ENCODE measurements at places on chromosomes 13 and 19.
A peak's percentile ranks its signal among the peaks of the same experiment; 100 is the strongest.

GRCh38 chr13:68927387-68928026 is 1180.1 kb upstream of the ATXN8OS start:
- DNase-seq: no peak

GRCh38 chr13:100131863-100132574 is 43.1 kb downstream of the PCCA start:
- no peak for DNase-seq

DNA sequence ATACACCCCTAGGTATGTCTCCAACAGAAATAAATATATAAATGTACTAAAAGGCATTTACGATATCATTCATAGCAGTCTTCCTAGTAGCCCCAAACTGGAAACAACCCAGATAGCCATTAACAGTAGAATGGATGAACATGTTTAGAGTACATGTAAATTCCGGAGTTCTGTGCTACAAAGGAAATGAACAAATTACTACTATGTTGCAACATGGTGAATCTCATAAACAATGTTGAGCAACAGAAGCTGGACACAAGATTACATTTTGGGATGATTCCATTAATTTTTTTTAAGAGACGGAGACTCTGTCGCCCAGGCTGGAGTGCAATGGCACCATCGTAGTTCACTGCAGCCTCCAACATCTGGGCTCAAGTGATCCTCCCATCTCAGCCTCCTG is 5.9 kb upstream of the SLC7A10 start:
- no peak for DNase-seq

DNA sequence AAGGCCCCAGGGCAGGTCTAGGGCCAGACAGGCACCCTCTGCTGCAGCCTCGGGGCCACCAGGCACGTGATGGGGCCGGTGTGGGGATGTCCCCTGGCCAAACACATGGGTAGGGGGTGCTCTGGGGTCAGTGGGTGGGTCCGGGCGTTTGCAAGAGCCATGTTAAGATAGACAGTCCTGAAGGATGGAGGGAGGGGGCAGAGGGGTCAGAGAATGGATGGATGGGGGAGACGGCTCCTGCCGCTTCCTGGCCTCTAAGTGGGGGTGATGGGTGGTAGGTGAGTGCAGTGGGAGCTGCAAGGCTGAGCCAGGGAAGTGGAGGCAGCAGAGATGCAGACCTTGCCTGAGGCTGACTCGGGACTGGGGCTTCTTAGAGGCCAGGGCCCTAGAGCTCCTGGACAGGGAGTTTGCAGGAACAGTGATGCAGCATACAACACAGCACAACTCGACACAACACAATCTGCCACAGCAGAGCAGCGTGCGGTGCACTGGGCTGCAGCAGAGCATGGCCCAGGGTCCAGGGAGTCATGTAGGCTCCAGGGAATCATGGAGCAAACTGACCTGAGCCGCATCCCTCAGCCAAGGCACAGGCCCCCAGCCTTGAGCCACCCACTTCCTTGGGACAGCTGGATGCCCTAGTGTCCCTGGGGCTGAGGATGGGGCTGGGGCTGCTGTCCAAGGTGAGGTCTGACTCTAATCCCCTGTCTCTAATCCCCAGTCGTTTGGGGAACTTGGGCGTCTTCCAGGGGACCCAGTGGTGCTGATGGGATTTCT is 97.5 kb downstream of the SCGB2B2 start:
- no peak for DNase-seq

GRCh38 chr19:45575216-45575615 is 9.4 kb downstream of the OPA3 start:
- DNase-seq: no peak

DNA sequence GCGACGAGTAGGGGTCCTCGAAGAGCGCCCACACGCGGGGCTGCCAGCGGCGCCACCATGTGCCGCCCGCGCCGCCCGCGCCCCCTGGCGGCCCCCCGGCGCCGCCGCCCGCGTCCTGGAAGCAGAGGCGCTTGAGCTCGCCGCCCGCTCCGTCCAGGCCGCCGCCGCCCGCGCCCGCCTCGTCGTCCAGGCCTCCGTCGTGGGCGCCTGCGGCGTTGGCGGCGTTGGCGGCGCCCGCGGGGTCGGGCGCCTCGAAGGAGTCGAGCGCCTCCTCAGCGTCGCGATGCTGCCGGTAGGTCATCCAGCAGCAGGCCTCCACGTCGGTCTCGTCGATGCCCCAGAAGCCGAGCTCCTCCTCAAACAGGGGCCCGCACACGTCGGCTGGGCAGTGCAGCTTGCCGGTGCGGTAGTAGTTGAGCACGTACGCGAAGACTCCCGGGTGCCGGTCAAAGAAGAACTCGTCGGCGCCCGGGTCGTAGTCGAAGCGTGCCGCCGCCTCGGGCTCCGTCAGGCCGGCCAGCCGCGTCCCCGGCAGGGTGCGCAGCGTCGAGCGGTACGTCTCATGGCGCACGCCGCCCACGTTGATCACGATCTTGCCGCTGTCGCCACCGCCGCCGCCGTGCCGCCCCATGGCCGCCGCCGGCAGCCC is 829 bp downstream of the KCNC3 start:
- DNase-seq: peak; percentile 42

GRCh38 chr19:48558018-48558684 is 6.2 kb downstream of the SULT2B1 start:
- DNase-seq: no peak

DNA sequence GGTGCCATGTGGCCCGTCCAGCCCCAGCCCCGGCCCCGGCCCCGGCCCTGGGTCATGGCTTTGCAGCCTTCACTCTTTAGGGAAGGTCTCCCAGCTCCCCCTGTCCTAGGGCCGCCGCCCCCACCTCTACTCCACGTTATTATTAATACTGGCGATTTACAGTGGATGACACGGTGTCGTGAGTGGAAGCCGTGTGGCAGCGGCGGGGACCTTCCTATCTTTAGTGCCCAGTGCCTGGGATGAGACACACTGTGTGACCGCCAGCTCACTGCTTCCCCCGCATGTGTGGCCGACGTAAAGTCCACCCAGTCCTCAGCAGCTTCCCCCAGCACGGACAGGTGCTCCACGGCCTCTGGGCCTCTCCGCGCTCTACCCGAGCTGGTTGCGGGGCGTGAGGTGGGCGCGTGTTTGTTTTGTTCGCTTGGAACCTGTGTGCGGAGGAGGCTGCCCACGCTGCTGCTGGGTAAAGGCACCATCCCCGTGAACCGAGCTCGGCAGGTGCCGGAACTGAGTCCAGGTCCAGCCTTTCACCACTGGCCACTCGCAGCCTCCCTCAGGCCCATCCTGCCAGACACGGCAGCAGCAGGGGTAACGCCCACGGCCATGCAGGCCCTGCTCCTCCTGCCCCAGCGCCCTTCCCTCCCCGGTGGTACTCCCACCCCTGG is 70.9 kb upstream of the MCF2L start:
- no peak for DNase-seq

GRCh38 chr19:10817291-10818038 is 18.5 kb downstream of the TMED1 start:
- peak; percentile 49 for DNase-seq

GRCh38 chr13:70729369-70729768 is 621.1 kb upstream of the KLHL1 start:
- no peak for DNase-seq

DNA sequence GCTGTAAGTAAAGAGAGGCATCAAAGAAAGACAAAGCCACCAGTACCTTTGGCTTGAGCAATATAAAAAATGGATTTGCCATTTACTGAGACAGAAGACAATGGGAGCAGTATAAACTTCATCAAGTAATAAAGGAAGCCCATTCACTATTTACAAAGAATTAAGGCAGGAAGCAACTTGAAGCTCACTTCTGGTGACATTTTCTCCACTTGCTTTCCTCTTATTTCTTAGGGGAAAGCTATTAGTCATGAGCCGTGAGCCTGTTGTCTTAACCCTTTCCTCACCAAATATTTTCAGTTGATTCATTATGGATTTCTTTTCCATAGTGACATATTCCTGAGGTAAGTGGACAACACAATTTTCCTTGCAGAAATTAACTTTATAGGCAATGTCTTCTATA is 156.8 kb downstream of the DNAJC3 start:
- DNase-seq: no peak

GRCh38 chr19:27718234-27718633 is 1494.7 kb downstream of the UQCRFS1 start:
- no peak for DNase-seq

- no peak for DNase-seq
Observed at GRCh38 chr19:33296488-33296971, 5.8 kb downstream of the CEBPA start.

GRCh38 chr19:41362143-41362847 is 1.7 kb downstream of the B9D2 start:
- DNase-seq: no peak

- no peak for DNase-seq
Observed at GRCh38 chr19:23309926-23310325, 59.7 kb upstream of the ZNF724 start.

DNA sequence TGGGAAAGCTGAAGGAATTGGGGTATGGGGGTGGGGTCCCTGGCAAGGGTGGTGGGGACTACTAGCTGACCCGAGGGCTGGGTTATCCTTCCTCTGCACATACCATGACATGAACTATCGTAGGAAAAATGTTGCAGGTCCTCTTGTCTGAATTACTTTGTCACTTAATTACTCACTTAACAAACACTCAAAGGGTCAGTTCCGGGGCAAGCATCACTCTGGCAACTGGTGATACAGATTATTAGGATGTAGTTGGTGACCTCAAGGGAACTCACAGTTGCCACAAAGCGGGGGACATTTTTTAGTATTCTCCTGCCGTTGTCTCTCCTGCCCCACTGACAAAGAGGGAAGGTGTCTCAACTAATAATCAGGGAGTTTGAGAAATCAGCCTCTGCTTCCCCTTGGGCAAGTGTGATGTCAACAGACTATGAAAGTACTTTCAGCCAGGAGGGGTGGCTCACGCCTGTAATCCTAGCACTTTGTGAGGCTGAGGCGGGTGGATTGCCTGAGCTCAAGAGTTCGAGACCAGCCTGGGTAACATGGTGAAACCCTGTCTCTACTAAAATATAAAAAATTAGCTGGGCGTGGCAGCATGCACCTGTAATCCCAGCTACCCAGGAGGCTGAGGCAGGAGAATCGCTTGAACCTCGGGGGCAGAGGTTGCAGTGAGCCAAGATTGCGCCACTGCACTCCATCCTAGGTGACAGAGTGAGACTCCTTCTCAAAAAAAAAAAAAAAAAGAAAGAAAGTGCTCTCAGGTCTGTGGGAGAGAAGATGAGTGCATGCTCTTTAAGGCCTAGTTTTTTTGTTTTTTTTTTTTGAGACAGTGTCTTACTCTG is 10.3 kb downstream of the DNAJB1 start:
- no peak for DNase-seq

DNA sequence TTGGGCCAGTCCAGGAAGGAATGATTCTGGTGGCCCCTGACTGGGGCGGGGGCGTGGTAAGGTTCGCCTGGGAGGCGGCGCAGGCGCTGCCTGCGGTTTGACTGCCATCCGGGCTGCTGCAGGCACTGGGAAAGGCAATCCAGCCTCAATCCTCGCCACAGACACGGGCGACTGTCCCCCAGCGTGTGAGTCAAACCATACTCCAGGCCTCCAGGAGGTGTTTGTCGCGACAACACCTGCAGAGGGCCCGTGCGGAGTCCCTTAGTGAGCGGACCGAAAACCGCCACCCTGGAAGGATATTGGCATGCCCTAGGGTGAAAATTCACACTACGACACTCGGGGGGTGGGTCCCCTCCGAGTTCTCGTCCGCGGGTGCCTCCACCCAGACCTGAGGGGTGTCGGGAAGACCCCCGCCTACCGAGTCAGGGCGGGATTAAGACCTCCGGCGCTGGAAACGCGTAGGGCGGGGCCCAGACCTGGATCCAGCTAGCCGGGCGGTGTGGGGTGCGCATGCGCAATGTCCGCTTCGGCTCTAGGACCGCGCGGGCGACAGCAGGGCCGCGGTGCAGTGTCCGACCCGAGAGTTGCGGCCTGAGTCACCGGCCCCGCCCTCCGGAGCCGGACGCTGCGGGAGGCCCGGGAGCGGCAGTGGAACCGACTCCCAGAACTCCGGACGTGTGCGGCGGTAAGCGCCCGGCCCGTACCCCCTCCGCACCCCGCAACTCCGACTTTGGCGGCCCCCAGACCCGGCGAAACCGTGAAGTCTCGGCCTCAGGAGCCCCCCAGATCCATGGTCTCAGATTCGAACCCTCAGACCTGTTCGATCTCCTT is at the start of gene CAPNS1:
TSS of gene CAPNS1 (plus strand) at position 594 of the 831 bp plus-strand sequence. CDS start 946 bp downstream, outside the sequence.
- peak; percentile 99 for DNase-seq

Data from heart right ventricle (tissue), 16 donors.